Lung microvascular endothelial cell (primary cell): ENCODE measurements at places on chromosomes 16 and 17. TPM values are rescaled to one million over a fixed set of nuclear protein-coding genes. Genes with fewer than 3 reads are reported as not detected.
A peak's percentile ranks its signal among the peaks of the same experiment; 100 is the strongest.

GRCh38 chr17:27824745-27825144 lies 24.4 kb upstream of the NOS2 start:
- no peak for DNase-seq

DNA sequence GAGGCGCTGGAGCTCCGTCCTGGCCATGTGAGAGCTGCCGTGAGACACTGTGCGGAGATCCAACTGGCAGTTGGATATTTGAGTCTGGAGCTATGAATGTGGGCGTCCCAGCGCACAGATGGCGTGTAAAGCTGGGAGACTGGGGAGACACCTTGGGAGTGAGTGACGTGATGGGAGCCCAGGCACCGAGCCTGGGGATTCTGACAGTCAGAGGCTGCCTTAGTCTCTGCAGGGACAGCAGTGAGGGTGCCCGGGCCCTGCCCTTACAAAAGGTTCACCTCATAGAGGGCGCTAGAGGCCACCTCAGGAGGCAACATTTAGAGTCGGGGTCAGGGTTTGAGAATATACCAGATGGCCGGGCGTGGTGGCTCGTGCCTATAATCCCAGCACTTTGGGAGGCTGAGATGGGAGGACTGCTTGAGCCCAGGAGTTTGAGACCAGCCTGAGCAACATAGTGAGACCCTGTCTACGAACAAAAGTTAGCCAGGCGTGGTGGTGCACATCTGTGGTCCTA lies 194.1 kb upstream of the GSE1 start:
- no peak for DNase-seq

Gene CCL16
- under 0.01 TPM in 1 of 2 replicates, not detected in the other for total RNA-seq

DNA sequence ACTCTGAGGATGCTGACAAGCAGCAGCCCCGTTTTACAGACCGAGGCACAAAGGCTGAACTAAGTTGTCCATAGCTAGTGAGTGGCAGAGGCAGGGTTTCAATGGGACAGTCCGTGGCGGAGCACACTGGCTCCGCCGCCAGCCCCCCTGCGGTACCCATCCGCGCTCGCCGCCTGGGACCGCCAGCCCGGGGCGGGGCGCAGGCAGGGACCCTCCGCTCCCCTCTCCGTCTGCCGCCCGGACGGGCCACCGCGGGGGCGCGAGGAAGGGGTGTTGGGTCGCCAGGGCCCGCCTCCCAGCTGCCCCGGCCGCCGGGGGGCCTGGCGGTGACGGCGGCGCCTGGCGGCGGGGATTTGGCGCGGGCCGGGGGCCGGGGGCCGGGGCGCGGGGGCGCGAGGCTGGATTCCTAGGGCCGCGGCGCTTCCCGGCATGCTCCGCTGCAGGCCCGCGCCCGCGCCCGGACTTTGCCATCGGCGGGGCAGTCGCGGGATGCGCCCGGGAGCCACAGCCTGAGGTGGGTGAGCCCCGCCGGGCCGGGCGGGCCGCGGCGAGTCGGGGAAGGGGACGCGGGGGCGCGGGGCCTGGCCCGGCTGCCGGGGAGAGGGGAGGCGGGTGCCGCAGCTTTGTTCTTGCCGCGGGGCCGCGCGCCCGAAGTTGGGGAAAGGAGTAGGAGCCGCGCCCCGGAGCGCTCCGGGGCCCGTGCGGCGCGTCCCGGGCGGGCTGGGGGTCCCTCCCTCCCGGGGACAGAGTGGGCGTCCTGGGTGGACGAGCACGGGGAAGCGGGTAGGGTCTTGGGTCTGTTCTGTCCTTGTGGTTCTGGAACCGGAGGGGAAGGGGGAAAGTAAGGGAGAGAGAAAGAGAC lies at the start of gene TMEM98:
Gene TMEM98 (plus strand): TSS at position 430 of the 862 bp plus-strand sequence. CDS start 3,376 bp downstream, outside the sequence.
- DNase-seq: no peak

DNA sequence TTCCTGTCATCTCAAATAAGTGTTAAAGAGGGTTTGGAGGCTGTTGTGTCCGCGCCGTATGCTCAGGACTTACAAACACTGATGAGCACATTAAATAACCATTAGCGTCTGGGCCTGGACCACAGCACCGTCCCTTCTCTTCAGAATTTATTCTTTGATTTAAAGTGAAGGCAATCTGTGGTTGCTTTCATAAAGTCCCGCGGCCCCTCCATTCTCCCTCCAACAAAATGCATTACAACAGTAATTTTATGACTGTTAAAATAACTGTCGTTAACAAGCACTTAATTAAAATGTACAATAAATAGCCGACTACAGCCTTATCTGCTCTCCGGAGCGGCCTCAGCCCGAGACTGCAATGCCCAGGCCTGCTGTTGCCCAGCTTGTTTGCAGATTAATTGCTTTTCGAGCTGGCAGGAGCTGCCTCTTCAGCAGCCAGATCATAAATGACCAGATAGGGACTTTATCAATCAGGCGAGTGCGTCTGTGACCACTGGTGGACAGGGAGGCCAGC lies 30.6 kb upstream of the IRX3 start:
- no peak for DNase-seq

GRCh38 chr16:88939245-88939971 lies 37.6 kb downstream of the CBFA2T3 start:
- DNase-seq: no peak

Gene TIGD7
- total RNA-seq: 1.7 and 3.2 TPM in 2 replicates

DNA sequence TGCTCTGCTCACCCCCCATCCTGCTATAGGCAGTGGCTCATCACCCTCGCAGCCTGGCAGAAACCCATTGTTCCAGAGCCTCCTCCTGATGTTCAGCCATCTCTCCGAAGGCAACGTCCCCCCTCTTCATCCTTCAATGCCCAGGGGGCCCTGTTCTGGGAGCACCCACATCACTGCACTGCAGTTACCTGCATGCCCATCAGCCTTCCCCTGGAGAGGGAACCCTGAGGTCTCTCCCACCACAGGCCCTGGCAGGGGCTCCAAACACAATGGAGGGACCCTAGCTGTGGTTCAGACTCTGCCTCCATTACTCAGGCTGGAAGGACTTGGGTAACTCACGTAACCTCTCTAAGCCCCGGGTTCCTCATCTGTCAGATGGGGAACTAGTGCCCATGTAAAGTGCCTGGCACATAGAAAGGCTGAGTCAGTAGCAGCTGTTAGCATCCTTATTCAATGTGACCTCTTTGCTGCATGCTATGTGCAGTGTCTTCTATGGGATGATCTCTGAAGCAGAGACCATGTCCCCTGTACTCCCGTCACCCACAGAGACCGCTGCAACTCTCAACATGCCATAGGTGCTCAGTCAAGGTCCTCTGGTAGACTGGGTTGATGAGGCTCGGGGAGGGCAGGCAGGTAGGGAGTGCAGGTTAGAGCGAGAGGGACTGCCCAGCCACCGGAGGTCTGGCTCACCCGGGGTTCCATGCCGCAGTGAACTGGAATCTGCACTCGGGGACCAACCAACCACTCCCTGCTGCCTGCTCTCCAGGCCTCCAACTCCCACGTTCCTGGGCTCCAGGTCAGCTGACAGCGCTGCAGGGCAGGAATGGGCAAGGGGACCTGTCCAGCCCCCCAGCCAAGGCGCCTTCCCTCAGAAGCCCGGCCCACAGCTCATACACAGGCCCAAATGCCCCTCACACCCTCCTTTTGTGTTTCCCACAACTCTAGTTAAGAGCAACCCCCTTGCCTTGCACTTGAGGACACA lies 233.2 kb downstream of the ZNF423 start:
- DNase-seq: no peak

- DNase-seq: peak; percentile 70
Observed at GRCh38 chr17:18158022-18158600, 25.5 kb upstream of the ALKBH5 start.

DNA sequence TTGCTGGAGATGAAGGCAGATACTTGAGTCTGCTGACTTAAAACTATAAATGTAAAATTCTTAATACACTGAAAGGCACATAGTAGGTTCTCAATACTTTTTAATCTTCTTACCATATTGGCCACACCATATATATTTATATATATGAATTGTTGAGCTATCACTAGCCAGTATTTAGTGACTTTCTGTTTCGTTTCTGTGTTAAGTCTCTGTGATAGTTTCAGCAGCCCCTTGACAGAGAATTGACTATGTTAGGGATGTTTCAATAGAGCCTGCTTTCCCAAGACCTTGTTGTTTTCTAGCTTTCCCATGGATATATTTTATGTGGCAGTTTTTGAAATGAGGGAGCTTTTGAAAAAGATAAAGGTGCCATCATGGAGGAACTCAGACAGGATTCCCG lies 206.5 kb upstream of the GOT2 start:
- DNase-seq: no peak

DNA sequence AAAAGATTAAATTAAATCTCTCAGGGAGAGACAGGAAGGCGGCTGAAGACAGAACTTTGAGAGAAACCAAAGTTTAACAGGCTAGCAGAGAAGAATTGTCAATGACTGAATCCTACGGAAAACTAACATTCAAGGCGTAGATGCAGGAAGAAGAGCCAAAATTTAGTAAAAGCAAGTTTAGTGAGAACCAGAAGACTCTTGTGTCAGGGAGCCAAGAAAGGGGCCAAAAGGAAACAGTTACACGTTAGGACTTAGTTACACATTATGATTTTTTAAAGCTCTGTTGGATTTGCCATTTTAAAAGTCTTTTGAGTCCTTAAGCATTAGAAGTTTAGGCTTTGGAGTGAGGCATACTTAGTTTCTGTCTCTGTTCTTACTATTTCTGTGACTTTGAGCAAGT lies 164.6 kb downstream of the CHD9 start:
- DNase-seq: no peak

GRCh38 chr17:80245566-80246265 lies 14.9 kb upstream of the RNF213 start:
- no peak for DNase-seq

Gene ITGA2B
- 0.22 and 0.79 TPM in 2 replicates for total RNA-seq

DNA sequence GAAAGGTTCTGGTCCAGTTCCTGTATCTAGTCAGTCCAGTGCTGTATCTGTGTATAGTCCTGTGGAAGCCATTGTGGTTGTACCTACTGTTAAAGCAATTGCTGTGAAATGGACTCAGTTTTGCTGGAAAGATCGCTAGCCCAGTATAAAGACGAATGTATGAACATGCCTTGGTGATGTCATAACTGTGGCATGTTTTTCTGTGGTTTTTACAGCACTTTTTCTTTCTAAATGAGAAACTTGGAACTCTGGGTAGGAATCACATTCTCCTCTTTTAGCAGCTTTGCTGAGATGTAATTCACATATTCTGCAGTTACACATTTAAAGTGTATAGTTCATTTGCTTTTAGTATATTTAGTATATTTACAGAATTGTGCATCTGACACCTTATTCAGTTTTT lies 58.1 kb downstream of the MAP2K4 start:
- peak; percentile 16 for DNase-seq

Gene DNAI2
- total RNA-seq: not detected in 2 replicates

- DNase-seq: no peak
Observed at GRCh38 chr16:56349711-56350161, 75.6 kb downstream of the AMFR start.
